ENCODE measurements at places on chromosomes 3 and 15.

- DNase-seq: no peak
Measured at GRCh38 chr3:171511450-171511849, 51.2 kb upstream of the TNIK start.

DNA sequence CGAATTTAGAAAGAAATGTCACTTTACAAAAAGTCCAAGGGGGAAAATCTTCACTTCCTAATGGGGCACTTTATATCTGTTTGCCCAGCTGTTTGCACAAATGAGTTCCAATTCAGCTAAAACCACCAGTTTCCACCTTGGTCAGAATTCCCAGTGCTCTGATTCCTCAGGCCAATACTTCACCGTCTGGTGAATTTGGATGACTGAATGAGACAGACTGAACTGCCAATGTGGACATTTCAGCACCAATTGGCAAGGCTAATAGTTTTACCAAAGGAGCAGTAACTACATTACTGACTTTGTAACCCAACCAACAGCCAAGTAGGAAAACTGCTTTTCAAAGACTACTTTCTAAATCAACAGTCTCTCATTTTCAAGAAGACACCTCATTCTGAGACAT lies 51.8 kb downstream of the ABI3BP start:
- no peak for DNase-seq

GRCh38 chr15:81281456-81281735 lies 42.5 kb downstream of the STARD5 start:
- no peak for DNase-seq

DNA sequence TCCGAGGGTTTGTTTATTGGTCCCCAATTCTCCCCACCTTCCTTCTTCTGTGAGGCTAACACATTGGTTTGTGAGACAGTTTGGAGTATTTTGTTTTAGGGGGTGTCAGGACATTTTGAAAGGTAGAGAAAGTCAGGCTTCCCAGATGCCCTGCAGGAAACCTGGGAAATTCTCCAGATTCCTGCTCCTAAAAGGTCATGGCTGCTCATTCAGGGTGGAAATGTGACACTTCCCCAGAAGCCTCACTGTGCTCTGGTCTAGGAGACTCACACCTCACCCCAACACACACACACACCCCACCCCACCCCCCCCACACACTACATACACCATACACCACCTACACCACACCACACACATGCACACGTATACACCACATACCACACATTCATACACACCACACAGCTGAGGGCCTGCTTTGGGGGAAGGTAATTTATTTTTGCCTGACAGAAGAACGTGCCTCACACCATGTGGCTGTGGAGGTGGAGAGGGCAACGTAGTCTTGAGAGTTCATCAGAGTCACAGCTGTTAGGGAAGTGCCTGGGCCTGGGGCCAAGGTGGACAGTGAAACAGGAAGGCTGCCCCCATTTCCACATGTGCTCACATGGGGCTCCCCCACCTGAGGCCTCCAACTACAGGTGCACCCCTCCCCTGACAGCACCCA lies 40.4 kb upstream of the LIMD1 start:
- DNase-seq: no peak

GRCh38 chr3:177679568-177680471 lies 482.5 kb upstream of the TBL1XR1 start:
- DNase-seq: no peak

DNA sequence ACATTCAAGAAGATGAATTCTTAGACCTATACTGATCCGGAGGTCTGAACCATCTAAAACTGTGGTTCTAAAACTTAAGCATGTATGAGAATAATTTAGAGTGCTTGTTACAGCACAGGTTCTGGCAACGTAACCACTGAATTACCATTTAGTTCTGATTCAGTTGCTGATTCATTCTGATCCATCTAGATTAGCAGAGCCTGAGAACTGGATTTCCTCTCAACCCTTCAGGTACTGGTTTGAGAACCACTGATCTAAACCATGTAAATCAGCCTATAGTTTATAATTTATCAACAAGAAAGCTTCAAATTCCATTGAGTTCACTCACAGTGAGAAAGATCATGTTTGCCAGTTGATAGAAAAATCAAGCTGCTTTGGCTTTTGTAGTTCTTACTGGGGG lies 1001.1 kb upstream of the EPHA6 start:
- no peak for DNase-seq

- DNase-seq: no peak
Measured at GRCh38 chr15:89359471-89360293, 25.1 kb upstream of the POLG start.

- no peak for DNase-seq
Measured at GRCh38 chr15:34952481-34952880, 17.1 kb downstream of the AQR start.

DNA sequence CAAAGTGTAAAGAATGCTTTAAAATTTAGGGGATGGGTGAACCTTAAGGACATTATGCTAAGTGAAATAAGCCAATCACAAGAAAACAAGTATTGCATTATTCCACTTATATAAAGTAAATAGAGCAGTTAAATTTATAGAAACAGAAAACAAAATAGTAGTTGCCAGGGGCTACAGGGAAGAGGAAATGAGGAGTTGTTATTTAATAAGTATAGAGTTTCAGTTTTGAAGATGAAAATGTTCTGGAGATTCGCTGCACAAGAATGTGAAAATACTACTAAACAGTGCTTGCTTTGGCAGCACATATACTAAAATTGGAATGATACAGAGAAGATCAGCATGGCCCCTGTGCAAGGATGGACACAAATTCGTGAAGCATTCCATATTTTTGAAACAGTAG lies 32.0 kb downstream of the DNAH12 start:
- DNase-seq: no peak

DNA sequence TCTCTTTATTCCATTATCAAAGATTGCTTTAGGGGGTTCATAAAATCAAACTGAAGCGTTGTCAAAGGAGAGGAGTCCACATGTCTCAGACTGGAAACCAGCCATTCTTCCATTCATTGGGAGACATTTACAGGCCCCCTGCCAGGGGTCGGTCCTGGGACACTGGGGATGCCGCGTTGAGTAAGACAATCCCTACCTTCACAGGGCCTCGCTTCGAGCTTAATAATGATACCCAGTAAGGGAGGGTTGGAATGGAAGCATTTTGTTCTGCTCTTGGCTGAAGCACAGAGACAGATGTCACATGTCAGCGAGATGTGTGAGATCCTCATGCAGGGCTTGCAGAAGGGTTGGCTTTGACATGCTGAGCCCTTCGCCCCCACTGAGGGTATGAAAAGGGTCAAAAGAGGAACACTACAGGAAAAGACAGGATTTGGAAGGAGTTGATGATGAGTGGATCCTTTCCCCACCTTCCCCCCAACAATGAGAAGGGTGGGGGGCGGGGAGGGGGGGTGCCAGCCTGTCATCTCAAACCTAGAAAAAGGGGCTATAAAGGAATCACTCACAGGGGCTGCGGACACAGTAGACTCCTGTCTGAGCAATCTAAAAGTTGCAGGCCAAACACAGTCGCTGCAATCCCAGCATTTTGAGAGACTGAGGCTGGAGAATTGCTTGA lies 25.6 kb upstream of the ARL8B start:
- DNase-seq: no peak

DNA sequence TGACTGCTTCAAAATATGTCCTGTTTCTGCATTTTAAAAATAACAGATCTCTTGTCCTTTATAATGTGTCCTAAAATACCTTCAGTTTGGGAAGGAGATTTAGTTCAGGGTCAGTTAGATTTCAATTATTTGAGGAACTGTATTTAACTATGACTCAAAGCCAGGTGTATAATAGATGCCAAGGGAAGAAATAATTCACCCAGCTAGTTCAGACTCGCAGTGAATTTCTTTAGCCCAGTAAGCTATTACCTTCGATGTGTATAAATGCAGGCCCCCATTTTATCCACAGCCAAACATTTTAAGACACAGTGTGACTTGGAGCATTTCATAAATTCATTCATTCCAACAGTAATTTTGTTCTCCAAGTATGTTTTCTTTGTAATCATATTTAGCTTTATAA lies 458.0 kb downstream of the ZNF385D start:
- DNase-seq: no peak

- DNase-seq: no peak
Measured at GRCh38 chr15:26985050-26985449, 14.1 kb downstream of the GABRG3 start.

- no peak for DNase-seq
Measured at GRCh38 chr3:171833789-171834460, 9.2 kb upstream of the TMEM212 start.

DNA sequence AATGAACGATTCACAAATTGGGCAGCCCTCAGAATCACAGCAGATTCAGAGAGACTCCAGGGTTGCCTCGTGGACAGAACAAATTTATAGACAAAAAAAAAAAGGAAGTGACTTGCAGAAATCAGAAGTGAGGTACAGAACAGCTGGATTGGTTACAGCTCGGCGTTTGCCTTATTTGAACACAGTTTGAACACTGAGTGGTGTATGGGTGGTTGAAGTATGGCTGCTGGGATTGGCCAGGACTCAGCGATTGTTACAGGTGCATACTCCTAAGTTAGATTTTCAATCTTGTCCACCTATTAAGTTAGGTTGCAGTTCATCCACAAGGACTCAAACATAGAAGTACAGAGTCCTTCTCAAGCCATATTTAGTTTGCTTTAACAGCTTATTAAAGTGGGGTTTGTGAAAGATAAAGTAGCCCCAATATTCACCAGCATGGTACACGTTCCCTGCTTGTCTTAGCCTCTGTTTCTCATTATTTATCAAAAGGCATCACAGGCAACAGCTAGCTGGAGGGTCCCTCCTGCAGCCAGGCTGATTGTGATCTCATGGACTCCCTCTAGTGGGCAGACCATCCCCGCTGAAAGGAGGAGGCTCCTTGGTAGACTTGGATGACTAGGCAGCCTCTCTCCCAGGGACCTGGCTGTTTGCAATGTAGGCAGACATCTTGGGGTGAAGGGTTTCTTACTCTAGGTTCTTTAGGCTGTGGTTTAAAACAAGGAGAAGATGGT lies 17.6 kb upstream of the ALDH1L1 start:
- DNase-seq: no peak

DNA sequence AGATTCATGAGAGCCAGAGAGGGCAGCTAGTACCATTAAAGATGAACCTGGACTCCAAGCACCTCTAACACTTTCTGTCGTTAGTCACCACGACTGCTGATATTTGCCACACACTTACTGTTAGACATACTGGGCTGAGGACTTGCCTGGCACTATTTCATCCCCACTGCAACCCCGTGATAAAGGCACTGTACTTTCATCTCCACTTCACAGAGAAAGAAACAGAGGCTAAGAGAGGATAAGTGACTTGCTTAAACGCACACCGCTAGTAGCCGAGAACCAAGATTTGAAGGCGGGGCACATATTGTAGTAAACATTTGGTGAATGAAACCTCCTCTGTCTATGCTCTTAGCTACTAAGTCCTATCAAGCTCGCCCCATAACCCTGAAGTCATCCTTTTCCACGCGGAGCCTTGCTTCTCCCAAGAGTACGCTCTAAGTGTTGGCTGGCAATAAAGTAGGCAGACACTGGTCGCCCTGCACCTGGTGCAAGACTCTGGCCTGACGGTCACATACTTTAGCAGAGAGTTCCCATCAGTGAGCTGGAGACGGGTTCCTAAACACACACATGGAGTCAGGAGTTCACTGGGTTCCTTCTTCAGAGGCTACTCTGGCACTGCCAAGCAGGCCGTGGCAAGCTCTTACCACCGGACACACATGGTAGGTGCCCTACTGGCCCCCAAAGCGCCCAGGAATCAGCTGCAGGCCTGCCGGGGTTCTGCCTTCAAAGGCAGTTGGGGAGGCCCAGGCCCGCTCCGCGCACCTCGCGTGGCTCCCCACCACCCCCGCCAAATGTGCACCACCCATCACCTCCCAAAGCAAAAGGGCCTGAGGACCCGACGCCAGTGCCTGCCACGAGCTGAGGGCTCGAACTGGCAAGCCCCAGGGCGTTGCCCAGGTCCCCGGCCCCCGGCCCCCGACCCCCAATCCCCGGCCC lies 951 bp downstream of the POMGNT2 start:
- DNase-seq: no peak

- no peak for DNase-seq
Measured at GRCh38 chr3:31390466-31390865, 142.3 kb upstream of the STT3B start.

- DNase-seq: no peak
Measured at GRCh38 chr15:39215015-39215414, 365.9 kb upstream of the THBS1 start.

- no peak for DNase-seq
Measured at GRCh38 chr3:126672741-126673140, 17.8 kb upstream of the TXNRD3 start.

DNA sequence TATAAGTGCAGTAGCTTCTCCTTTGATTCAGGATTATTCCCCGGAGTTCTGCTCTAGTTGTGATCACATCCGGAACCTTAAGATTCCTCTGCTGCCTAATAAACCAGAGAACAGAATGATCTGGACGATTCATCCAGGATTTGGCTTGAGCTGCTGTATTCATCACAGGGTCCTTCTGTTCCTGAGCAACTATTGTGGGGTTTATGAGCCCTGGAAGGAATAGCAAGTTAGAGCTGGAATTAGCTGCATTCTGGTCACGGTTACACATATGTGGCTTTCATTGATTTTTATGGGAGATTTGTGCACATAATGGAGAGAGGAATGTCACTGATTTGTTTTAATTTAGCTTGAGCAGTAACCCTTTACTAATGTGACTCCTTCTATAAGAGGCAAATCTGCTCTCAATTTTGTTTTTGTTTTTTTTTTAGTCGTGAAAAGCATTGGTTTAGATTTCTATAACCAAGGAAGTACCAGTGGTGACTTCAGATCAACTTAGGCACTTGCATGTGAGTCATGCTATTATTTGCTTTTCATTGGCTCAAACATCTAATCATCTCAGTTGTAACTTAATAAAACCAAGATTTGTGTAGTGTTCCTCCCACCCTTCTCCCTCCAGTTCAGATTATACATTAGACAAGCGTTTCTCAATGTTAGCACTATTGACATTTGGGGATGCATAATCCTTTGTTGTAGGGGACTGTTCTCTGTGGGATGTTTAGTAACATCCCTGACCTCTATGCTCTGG lies 148.5 kb downstream of the OTOL1 start:
- DNase-seq: no peak

DNA sequence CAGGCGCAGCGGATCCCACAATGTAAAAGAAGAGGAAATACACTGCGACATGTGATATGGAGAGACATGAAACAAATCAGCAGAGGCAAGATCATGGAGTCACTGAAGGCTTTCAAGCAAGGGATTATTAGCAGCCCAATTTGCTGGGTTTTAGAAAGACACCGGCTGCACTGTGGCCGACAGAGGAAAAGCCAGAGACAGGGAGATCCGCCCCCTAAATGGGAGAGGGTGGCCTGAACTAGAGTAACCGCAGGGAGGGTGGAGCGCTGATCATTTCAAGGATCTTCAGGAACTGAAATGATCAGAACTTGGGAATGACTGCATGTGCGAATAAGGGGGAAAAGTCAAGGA lies 612 bp upstream of the C15orf40 start:
- no peak for DNase-seq
